ENCODE measurements at places on chromosomes 5 and 9.

GRCh38 chr5:10438301-10438700, 3.4 kb upstream of the ROPN1L start:
- no peak for DNase-seq

GRCh38 chr9:133665535-133665934, 29.4 kb downstream of the DBH start:
- no peak for DNase-seq

DNA sequence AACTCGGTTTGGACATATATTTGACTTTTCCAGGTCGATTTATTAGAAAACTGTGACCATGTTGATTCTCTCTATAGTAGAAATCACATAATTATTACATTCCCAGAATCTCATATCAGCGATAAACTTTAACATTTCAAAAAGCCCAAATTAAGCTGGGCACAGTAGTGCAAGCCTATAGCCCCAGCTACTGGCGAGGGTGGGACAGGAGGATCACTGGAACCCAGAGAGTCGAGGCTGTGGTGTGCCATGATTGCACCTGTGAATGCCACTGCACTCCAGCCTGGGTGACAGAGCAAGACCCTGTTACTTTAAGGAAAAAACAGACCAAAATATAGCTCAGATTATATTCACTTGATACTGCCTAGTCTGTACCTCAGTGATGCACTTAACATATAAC, 128.9 kb downstream of the CPLANE1 start:
- DNase-seq: no peak

DNA sequence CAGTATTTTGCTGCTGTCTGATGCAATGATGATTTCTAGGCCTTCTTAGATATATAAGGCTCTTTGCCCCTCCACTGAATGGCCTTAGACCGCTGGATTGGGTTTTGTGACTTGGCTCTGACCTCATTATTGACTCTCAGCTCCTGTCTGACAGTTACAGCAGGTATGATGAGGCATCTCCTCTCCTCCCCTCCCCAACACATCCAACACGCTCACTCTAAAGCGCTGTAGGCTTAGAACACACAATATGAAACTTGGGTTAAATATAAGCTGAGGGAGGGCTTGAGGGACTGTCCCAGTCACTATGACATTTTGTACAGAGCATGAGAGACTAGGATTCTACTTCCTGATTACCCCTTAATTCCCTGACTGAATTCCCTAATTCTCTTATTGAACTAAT, 18.8 kb upstream of the CER1 start:
- no peak for DNase-seq

- DNase-seq: no peak
These were observed 51.3 kb downstream of the TMEM167A start for GRCh38 chr5:83025690-83026478.

DNA sequence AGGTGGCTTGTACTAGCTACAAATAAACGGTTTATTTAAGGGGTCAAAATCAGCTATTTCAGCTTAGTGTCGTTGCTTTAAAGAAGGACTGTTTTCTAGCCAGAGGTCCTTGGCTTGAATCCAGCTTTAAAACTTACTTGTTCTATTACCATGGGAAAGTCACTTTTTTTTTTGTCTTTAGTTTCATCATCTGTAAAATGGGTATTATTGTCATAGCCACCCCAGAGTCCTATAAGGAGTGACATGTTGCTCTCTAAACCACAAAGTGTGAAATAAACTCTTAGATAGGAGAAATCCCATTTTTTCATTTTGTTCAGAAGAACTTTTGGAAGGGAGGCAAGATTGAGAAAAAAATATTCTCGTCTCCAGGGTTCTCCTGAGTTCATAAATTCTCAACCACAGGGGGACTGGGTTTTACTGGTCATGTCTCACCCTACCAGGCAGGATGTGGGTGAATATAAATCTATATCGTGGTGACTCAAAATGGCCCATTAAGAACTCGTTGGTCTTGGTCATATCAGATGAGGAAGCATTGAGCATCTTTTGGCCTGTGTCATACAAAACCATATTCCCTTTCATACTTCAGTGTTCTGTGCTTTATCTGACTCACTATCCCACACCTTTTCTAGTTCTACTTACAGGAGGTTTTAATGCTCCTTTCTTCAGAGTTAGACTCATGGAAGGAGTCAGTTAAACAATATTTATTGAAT, 202.7 kb upstream of the NR3C1 start:
- no peak for DNase-seq

- no peak for DNase-seq
These were observed 6.9 kb downstream of the GM2A start for GRCh38 chr5:151259931-151260330.

DNA sequence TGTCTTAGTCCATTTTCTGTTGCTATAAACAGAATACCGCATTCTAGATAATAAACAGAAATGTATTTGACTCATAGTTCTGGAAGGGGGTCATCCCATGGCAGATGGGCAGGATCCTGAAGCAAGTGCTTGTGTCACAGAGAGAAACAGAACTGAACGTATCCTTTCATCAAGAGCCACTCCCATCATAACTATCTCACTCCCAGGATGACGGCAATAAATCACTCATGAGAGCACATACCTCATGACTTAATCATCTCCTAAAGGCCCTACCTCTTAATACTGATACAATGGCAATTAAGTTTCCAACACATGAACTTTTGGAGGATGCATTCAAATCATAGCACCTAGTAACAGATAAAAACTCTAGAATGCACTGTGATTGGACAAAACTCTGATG, 142.9 kb downstream of the CAMK4 start:
- no peak for DNase-seq
